Activated CD4-positive, alpha-beta T cell treated with anti-CD3 and anti-CD28 coated beads for 24 hours (primary cell): ENCODE measurements at places on chromosomes 2 and 18.

- DNase-seq: no peak
These were observed 91.4 kb upstream of the RBMS1 start for GRCh38 chr2:160584972-160585494.

DNA sequence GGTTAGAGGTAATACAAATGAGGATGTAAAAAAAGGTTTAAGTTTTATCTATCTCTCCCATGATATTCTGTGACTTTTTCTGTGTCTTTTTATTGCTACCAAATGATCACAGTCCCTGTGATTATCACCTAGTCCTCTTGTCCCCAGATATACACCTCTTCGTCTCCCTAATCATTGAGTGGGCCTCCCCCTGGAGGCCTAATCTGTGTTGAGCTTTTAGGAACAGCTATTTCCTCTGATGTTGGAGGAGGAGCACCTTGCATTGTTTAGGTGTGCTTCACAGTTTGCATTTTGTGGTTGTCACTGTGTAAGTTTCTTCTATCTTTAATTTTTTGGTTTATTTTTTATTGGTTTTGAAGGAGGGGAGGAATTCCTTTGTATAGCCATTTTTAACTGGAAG lies 33.3 kb downstream of the CCDC85A start:
- no peak for DNase-seq

GRCh38 chr2:152348388-152348787 lies 13.4 kb downstream of the FMNL2 start:
- no peak for DNase-seq

- DNase-seq: no peak
These were observed 273.1 kb upstream of the SMIM21 start for GRCh38 chr18:75700561-75700960.

DNA sequence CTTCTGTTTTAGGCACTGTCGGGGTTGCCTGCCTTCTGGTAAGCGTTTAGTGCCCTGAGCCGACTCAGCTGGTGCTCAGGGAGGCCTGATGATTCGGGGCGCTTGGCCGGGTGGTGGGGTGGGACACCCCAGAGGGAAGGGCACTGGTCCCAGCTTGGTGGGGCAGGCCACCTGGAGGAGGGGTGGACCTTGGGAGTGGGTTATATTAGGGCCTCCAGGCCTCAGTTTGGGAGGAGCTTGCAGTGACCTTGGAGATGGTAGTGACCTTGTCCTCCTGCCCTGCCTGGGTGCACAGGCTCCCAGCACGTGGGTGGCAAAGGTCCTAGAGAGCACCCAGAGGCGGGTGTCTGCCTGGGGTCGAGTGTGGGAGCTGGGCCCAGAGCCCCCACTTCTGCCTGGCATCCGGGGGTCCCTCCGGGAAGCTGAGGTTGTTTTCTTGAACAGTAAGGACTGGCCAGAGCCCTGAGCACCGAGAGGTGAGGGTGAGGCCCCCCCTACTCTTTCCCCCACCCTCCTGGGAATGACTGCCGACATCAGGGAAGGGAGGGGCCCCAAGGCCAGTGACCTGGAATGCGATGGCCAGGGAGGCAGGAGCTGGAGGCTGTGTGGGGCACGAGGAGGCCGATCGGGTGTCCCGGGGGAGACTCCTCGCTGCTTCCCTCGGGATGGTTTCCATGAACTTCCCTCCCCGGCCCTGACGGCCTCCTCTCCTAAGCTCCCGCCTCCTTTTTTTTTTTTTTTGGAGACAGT lies 61.3 kb downstream of the HPCAL1 start:
- DNase-seq: no peak

- DNase-seq: no peak
These were observed 170.6 kb downstream of the FIGN start for GRCh38 chr2:163565192-163565591.

GRCh38 chr18:23870676-23871380 lies 143.7 kb upstream of the TTC39C start:
- no peak for DNase-seq

- DNase-seq: no peak
These were observed 116.5 kb upstream of the DLX2 start for GRCh38 chr2:172219201-172219600.

DNA sequence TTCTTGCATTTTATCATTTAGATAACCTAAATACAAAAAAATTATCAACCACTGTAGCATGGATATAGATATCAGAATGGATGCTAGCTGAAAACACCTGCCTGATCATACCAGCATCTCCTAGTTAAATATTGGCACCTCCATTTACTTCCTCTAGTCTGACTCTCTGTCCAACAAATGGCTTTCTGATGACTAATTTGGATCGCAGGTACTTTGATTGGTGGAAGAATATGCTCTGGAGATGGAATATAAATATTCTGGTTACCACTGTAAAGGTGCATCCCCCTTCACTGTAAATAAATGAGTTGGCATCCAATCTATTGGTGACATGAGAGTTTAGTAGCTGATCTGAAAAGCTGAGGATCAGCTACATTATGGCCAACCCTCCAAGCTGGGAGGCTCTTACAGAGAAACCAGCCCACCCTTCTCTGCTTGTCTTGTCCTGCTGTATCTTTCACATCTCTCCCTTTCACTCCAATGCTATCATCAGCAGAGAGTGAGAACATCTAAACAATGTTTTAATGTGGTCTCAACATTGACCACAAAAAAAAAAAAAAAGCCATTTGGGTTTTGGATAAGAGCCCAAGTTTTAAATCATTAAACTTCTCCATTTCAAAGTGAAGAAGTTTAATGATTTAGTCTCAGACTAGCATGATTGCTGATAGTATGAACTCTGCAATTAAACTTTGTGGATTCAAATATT lies 90.5 kb downstream of the PMAIP1 start:
- DNase-seq: no peak
